Uterus (tissue), 4 donors: ENCODE measurements at places on chromosomes 13 and 19.
A peak's percentile ranks its signal among the peaks of the same experiment; 100 is the strongest.

- no peak for DNase-seq
- H3K4me3 ChIP-seq, result no peak overlapping the region
- no peaks in the 10 kb centered on the region for H3K36me3 ChIP-seq
- H3K4me1 ChIP-seq, result no peaks in the 10 kb centered on the region
These were observed 620.0 kb upstream of the ATXN8OS start for GRCh38 chr13:69487576-69487975.

- no peak for DNase-seq
- H3K27me3 ChIP-seq, result no peaks in the 10 kb centered on the region
- H3K4me3 ChIP-seq, result no peak overlapping the region
- no peaks in the 10 kb centered on the region for H3K4me1 ChIP-seq
- H3K27ac ChIP-seq, result no peak overlapping the region
These were observed 127.2 kb upstream of the TSC22D1 start for GRCh38 chr13:44703371-44703770.

DNA sequence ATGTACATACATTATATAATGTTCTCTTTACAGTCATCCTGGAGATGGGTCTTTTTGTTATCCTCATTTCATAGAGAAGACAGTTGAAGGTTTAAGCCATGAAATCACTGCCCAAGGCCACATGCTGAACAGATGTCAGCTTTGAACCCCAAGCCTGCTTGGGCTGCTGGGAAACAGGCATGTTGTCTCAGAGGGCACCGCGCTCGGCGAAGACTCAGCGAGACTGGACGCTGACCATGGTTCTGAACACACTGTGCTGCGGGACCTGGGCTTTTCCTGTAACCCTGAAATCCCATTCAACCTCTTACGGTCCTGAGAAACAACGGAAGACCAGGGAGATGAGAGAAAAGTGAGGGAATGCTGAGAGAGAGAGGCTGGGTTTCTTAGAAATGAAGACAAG, 27.3 kb downstream of the LRFN3 start:
- H3K4me3 ChIP-seq, result no peak overlapping the region
- peaks cover 12% of the 10 kb centered on the region for H3K27me3 ChIP-seq
- no peaks in the 10 kb centered on the region for H3K36me3 ChIP-seq

DNA sequence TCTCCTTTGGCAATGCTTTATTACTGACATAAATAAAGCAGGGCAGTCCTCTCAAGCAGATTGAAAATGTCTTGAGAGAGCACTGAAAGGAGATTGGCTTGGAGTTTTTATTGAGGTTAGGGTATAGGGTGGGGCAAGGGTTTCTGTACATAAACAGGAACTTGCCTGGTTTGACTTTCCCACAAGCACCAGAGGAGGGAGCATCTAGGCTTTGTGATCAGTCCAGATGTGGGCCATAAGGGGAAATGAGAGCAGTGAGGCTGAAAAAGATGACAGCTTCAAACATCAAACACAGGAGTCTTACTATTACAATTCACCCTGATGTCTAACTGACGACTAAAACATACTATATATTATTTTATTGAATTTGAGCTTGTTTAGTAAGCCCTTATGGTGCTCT, 260.9 kb downstream of the MTUS2 start:
- DNase-seq, result no peak
- no peak overlapping the region for H3K27ac ChIP-seq
- no peaks in the 10 kb centered on the region for H3K27me3 ChIP-seq
- H3K36me3 ChIP-seq, result no peaks in the 10 kb centered on the region

DNA sequence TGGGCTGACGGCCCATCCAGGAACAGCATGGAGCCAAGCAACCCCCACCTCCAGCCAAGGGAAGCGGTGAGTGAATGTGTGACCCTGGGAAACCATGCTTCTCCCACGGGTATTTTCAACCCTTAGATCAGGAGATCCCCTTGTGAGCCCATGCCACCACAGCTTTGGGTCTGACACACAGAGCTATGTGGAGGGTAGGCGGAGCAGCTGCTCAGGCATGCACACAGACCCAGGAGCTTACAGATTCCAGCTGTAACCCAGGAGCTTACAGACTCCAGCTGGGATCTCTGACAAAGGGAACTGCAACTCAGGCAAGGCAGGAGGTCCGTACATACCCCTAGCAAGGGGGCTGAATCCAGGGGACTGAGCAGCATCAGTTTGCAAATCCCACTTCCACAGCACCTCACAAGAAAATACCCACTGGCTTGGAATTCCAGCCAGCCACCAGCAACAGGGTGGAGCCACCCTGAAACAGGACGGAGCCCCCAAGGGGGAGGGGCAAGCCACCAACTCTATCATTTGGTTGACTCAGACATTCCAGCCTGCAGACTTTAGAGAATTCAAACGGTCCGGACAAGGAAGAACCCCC, 40.8 kb upstream of the RFXAP start:
- DNase-seq, result no peak
- no peaks in the 10 kb centered on the region for H3K4me1 ChIP-seq
- H3K27ac ChIP-seq, result no peak overlapping the region
- H3K36me3 ChIP-seq, result no peaks in the 10 kb centered on the region
- no peak overlapping the region for H3K4me3 ChIP-seq

DNA sequence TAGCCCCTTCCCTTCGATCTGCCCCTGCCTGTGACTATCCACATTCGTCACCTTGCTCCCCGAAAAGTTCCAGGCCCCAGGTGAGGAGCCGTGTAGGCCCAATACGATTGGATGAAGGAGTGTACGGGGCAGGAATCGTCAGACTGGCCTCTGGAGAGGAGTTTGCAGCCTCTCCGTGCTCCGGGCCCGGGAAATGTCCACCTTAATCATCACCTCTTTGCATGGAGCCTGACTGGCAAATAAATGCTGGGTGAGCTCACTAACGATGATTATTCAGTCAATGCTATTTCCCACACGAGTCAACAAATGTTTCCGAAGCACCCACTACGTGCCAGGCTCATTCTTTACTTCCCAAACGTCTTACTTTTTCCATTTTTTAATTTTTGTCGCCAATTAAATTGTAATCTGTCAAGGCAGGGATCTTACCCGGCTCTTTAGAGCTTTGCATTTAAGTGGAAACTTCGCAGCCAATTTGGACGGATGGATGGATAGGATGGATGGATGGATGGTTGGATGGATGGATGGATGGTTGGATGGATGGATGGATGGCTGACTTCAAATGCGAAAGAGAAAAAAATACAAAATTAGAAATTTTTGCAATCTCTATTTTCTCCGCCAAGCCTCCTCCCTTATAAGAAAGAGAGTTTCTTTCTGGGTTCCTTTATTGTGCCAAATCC, 45.8 kb downstream of the TGDS start:
- H3K27ac ChIP-seq, result peak overlapping the region; percentile 92
- no peaks in the 10 kb centered on the region for H3K36me3 ChIP-seq

DNA sequence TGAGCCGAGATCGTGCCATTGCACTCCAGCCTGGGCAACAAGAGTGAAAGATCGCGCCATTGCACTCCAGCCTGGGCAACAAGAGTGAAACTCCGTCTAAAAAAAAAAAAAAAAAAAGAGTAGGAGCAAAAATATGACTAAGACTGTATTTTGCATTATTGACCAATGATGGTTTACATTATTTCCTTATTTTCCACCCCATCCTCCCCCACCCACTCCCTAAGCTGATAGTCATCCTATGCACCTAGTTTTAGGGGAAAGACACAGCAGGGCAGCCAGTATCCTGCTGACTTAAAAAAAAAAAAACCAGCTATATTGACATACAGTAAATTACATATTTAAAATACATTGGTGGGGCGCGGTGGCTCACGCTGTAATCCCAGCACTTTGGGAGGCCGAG, 25.1 kb downstream of the VAV1 start:
- DNase-seq, result no peak
- no peak overlapping the region for H3K27ac ChIP-seq
- H3K27me3 ChIP-seq, result no peaks in the 10 kb centered on the region

- no peaks in the 10 kb centered on the region for H3K4me1 ChIP-seq
- no peaks in the 10 kb centered on the region for H3K27me3 ChIP-seq
- no peak for DNase-seq
- H3K4me3 ChIP-seq, result no peak overlapping the region
These were observed 15.9 kb downstream of the KL start for GRCh38 chr13:33032037-33032625.

DNA sequence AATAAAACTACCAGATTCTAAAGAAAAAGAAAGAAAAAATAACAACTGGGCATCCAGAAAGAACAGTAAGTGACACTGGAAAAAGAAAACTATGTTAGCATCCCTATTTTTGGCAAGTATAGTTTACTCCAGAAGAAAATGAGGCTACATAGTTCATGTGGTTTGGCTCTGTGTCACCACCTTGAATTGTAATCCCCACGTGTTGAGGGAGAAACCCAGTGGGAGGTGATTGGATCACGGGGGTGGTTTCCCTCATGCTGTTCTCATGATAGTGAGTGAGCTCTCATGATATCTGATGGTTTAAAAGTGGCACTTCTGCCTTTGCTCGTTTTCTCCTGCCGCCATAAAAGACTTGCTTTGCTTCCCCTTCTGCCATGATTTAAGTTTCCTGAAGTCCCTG, 76.9 kb downstream of the ITGBL1 start:
- no peak overlapping the region for H3K4me3 ChIP-seq
- H3K27ac ChIP-seq, result no peak overlapping the region
- H3K36me3 ChIP-seq, result no peaks in the 10 kb centered on the region
- H3K4me1 ChIP-seq, result no peaks in the 10 kb centered on the region
- H3K27me3 ChIP-seq, result no peaks in the 10 kb centered on the region

DNA sequence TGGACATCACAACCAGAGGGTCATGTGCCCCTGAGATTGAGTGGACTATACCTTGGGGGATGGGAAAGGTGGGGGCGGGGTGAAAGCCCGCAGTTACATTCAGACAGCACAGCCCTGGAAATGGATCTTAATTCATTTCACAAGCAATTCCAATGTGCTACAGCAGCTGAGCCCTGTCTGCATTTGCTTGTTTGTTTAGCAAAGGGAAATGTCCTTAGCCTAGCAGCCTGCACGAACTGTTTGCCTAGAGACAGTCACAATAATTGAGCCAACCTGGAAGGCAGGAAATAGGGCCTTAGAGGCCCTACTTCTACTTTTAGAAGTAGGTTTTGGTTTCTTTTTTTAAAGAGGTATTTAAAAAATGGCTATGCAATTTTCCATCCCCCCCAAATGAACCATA, 177.3 kb upstream of the KL start:
- H3K4me3 ChIP-seq, result no peak overlapping the region
- H3K27ac ChIP-seq, result no peak overlapping the region
- H3K4me1 ChIP-seq, result no peaks in the 10 kb centered on the region
- H3K36me3 ChIP-seq, result no peaks in the 10 kb centered on the region

DNA sequence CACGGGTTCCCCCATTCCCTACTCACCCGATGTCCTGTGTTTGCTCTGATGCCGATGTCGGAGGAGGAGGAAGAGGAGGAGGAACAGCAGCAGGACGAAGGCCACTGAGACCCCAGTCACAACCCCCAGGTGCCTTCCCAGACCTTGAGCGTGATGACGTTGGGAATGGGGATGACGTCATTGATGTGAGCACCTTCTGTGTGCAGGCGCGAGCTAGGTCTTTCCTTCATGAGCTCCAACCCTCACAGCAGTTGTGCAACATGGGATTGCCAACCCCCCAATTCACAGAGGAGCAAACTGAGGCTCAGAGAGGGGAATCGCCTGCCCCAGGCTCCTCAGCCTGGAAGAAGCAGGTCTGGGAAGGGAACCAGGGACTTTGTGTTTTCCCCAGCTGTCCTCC, 4.2 kb downstream of the LILRB5 start:
- no peaks in the 10 kb centered on the region for H3K36me3 ChIP-seq
- DNase-seq, result no peak
- H3K27me3 ChIP-seq, result no peaks in the 10 kb centered on the region
- H3K4me3 ChIP-seq, result no peak overlapping the region
- no peak overlapping the region for H3K27ac ChIP-seq

DNA sequence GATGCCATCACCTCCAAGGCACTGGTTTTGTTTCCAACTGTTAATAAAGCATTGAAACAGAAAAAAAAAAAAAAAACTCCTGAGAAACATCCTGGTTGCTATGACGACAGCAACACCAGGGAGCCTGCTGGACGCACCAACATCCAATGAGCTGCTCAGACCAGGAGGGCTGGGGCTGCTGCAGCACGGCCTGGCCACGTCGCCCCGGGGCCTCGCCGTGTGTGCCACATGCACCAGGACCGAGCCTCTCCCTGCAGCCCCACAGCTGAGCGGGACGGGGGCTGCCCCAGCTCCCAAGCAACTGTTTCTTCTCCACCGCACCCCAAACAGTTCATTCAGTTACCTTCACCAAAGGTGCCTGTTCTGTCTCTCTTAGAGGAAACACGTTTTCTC, 54.5 kb downstream of the RASA3 start:
- DNase-seq, result peak; percentile 59
- no peaks in the 10 kb centered on the region for H3K36me3 ChIP-seq
- peaks cover 14% of the 10 kb centered on the region for H3K4me1 ChIP-seq
- H3K4me3 ChIP-seq, result no peak overlapping the region
- H3K27ac ChIP-seq, result peak overlapping the region; percentile 80

- H3K27ac ChIP-seq, result no peak overlapping the region
- no peaks in the 10 kb centered on the region for H3K4me1 ChIP-seq
- no peak for DNase-seq
- H3K4me3 ChIP-seq, result no peak overlapping the region
- H3K36me3 ChIP-seq, result no peaks in the 10 kb centered on the region
These were observed 21.7 kb downstream of the ZNF613 start for GRCh38 chr19:51948975-51949374.

DNA sequence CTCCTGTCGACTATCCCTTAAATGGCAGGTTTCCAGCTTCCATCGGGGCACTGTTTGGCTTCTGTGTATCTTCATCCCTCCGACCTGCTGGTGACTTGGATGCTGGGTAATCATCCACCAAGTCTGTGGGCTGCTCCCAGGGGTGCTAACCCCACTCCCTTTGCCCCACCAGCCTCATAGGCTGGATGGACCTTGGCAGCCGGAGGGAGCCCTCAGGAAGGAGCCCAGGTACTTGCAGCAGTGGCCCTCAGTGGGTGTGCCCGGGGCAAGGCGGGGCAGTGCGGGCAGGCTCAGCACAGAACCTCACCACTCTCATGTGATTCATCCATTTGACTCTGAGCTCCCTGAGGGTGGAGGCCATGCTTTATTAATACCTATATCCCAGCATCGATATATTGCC, 27.4 kb upstream of the TUBGCP3 start:
- no peak overlapping the region for H3K4me3 ChIP-seq
- H3K27ac ChIP-seq, result no peak overlapping the region
- H3K36me3 ChIP-seq, result no peaks in the 10 kb centered on the region
- peaks cover 3% of the 10 kb centered on the region for H3K4me1 ChIP-seq
- H3K27me3 ChIP-seq, result no peaks in the 10 kb centered on the region

- DNase-seq, result peak; percentile 61
- peak overlapping the region; percentile 22 for H3K27ac ChIP-seq
- H3K36me3 ChIP-seq, result no peaks in the 10 kb centered on the region
- H3K4me1 ChIP-seq, result peaks cover 9% of the 10 kb centered on the region
- H3K4me3 ChIP-seq, result no peak overlapping the region
- H3K27me3 ChIP-seq, result no peaks in the 10 kb centered on the region
These were observed 2.3 kb upstream of the PSPN start for GRCh38 chr19:6378041-6378440.

GRCh38 chr19:47353307-47353712, 4.2 kb downstream of the DHX34 start:
- H3K4me3 ChIP-seq, result no peak overlapping the region
- peaks cover 10% of the 10 kb centered on the region for H3K4me1 ChIP-seq
- DNase-seq, result no peak
- H3K27ac ChIP-seq, result no peak overlapping the region

- no peak overlapping the region for H3K4me3 ChIP-seq
- DNase-seq, result no peak
- no peaks in the 10 kb centered on the region for H3K27me3 ChIP-seq
- H3K36me3 ChIP-seq, result no peaks in the 10 kb centered on the region
These were observed 97.9 kb downstream of the KL start for GRCh38 chr13:33114146-33114545.

GRCh38 chr19:16326401-16327168, 2.0 kb downstream of the KLF2 start:
- peak overlapping the region; percentile 98 for H3K4me3 ChIP-seq
- peak overlapping the region; percentile 95 for H3K27ac ChIP-seq
- DNase-seq, result no peak
- H3K27me3 ChIP-seq, result no peaks in the 10 kb centered on the region
